ENCODE measurements at places on chromosomes 5 and 9. TPM values are rescaled to one million over a fixed set of nuclear protein-coding genes. Genes with fewer than 3 reads are reported as not detected.

The RIC1 gene
- total RNA-seq: 15.5 TPM

The NR5A1 gene
- 0.11 TPM for total RNA-seq

The NIM1K gene
- total RNA-seq: 0.26 TPM

The CNTLN gene
- total RNA-seq: 5.8 TPM

The RASGEF1C gene
- 0.23 TPM for total RNA-seq

The ZNF622 gene
- 71.9 TPM for total RNA-seq

The TCF7 gene
- total RNA-seq: 11.2 TPM

The ANKRD18A gene
- 13.7 TPM for total RNA-seq

The ADAMTSL2 gene
- total RNA-seq: not detected
